GM13977 (cell line): ENCODE measurements at places on chromosomes 7 and 10.

GRCh38 chr7:80275192-80275605, 140.6 kb downstream of the GNAI1 start:
- DNase-seq: no peak

DNA sequence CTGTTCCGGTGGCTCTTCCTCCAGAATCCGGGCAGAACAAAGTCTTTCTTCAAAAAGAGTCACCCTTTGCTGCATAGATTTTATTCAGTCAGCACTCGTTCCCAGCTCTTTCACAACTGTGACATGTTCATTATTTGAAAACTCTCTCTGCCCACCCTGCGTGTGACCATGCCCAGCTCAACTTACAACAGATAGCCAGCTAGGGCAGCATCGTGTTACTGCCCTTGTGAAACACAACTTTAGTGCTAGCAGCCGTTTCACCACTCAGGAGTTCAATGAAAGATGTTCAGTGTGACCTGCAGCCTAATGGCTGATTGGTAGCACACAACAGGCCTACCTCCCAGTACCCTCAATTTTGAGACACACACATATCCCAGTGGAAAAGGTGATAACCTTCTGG, 57.9 kb downstream of the ZNF438 start:
- no peak for DNase-seq

- DNase-seq: no peak
Measured at GRCh38 chr10:75565286-75566251, 134.1 kb downstream of the LRMDA start.

- no peak for DNase-seq
Measured at GRCh38 chr10:6953271-6953801, 373.3 kb upstream of the PRKCQ start.

- DNase-seq: no peak
Measured at GRCh38 chr10:9828110-9828509, 1189.6 kb upstream of the CELF2 start.

DNA sequence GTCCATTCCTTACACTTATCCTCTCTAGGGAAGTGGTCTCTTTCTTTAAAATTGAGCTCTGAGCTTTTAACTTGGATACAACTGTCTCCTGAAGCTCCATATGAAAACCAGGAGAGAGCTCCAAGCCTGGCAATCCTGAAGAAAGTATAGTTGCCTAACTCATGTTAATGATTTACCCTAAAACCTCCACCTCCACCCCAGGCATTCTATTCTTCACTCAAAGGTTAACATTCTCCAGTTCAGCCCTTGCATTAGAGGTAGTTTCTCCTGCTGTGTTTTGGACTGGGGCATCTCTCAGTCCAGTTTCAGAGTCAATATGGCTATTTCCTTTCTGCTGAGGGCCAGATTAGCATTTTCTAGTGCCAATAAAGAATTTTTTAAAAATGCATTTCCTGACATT, 195.5 kb downstream of the SLC25A13 start:
- no peak for DNase-seq

GRCh38 chr7:55644567-55644966, 72.3 kb upstream of the VOPP1 start:
- no peak for DNase-seq

DNA sequence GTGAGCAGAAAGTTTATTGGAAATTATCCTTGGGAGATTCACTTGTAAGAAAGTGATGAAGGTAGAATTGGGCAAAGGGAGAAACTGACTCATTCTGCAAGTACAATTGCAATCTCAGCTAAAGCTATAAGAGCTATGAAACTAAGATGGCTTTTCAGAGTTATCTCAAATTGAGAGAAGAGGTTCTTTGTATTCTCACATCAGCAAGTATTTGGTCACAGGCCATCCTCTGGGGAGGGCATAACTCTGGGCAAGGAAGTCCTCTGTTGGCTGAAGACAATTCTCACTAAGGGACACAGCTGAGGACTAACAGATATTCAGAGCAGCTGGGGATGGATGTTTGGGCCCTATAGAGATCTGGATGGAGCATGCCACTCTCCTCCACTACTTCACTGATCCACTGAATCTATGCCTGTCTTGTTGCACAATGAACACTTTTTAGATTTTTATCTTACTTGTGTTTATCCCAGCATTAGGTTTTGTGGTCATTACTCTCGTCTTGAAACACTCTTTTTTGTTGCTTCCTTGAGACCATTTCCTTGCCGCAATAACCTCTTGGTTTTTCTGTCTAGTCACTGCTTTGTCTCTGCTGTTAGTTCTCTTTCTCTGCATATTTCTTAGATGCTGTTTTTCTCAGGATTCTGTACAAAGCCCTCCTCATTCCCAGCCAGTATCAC, 115.1 kb downstream of the GNAI1 start:
- no peak for DNase-seq

GRCh38 chr10:128825626-128826025, 641.4 kb upstream of the MGMT start:
- DNase-seq: no peak

- no peak for DNase-seq
Measured at GRCh38 chr7:66627151-66627681, 1.5 kb upstream of the KCTD7 start.

GRCh38 chr10:48461623-48462481, 143.0 kb downstream of the ARHGAP22 start:
- DNase-seq: no peak

GRCh38 chr7:100488333-100489095, 4.8 kb downstream of the NYAP1 start:
- DNase-seq: peak; percentile 14

GRCh38 chr10:20300735-20301134, 484.5 kb downstream of the PLXDC2 start:
- DNase-seq: no peak

DNA sequence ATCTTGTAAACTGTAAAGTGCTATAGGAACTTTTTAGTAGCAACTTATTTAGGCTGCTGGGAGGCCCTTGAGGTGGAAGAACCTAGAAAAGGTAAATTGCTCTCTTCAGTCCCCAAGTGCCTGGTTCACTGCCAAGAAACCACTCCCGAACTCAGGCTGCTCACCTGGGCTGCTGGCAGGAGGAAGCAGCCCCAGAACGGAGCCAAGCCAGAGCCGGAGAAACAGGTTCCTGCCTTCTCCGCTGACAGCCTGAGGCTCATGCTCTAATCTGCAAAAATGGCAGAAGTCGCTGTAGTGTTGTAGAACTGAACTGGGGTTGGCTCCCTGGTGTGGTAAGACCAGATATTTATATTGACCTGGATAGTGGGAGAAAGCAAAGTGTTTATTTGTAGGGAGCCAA, 136.0 kb downstream of the CUL2 start:
- no peak for DNase-seq

- no peak for DNase-seq
Measured at GRCh38 chr10:63832686-63833085, 311.5 kb downstream of the REEP3 start.

GRCh38 chr10:43057831-43058340, 19.0 kb upstream of the RET start:
- DNase-seq: no peak

DNA sequence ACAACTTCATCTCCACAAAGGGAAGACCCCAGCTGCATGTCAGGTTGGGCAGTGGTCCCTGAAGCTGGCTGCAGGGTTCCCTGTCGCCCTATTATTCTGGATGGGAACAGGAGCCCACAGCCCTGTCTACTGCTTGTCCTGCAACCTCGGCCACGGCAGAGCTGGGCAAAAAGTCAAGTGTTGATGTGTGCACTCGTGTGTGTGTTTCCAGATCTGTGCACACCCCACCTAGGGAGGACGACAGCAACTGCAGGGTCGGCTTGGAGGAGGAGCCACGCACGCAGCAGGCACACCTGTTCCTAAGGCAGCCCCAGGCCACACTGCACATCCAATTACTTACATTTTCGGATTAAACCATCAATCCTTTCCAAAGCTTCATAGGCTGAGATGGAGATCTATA, 23.6 kb downstream of the PITRM1 start:
- DNase-seq: no peak

GRCh38 chr7:111266613-111267012, 175.7 kb downstream of the LRRN3 start:
- no peak for DNase-seq

GRCh38 chr7:155198901-155199845, 98.5 kb upstream of the INSIG1 start:
- DNase-seq: peak; percentile 68

DNA sequence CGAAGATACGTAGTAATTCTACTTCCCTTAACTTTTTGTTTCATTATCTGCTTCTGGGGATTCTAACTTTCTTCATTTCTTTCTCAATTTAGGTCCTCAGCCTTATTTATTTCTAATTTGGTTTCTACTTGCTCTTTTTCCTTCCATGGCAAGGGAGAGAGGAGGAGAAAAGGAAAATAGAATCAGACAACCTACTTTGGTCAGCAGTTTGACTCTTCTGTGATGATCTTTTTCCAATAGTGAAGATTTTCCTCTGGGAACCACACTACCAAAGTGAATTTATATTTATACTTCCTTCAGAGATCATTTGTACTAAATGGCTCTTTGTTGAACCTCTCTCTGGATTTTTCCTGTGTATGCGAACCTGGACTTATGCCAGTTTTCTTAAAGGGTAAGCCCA, 90.2 kb downstream of the TMEM26 start:
- no peak for DNase-seq

GRCh38 chr10:79243181-79244067, 103.8 kb upstream of the PPIF start:
- peak; percentile 85 for DNase-seq

GRCh38 chr10:3239920-3240894, 67.6 kb upstream of the PITRM1 start:
- DNase-seq: no peak

DNA sequence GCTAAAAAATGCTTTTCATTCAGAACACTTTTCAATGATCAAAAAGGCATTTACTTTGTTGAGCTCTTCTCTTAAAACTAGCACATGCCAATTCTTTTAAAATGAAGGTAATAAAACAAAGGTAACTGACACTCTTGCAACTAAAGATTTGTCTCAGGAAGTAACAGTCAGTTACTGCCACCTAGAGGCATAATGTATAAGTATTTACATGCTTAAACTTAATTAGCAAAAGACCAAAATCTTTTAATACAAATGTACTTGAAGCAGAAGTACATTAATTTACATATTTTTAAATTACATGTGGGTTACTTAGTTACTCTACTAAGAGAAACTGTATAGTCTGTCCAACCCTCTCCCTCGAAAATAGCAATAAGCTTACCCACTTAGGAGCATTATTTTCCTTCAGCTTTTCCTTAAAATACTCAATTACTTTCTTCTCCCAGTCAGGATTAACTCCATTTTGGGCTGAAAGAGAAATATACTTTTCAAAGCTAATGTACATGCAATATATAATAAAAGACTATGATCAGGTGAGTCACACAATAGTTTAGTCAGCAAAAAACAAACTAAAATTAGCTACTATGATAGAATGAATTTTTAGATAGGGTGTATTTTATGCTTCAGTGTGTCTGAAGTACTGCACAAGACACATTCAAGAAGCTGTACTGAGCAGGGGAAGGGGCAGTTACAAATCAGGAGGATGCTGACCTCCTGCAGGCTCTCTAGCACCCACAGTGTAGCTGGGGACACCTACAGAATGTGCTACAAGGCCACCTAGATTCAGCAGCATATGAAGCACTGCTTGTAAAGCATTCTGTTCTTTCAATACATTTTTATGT, 13.0 kb downstream of the MCMBP start:
- peak; percentile 39 for DNase-seq

- DNase-seq: no peak
Measured at GRCh38 chr10:124906551-124907001, 35.3 kb upstream of the ZRANB1 start.

- DNase-seq: no peak
Measured at GRCh38 chr10:21771219-21771618, 232.3 kb downstream of the DNAJC1 start.

DNA sequence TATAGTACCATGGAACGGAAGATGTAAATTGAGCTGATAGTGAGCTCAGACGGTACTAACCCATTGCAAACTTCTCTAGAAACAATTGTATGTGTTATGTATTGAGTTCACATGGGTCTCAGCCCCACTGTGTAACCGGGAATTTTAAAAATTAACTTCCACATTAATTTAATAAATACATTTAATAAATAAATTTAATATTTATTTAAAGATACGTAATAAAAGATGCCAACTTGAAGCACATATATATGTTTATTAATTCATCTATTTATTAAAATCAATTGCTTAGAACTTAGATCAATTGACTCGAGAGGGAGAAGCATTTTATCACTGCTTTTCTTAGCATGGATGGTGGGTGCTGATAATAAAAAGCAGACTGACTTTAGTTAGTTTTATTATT, 170.1 kb upstream of the NPVF start:
- DNase-seq: no peak

- no peak for DNase-seq
Measured at GRCh38 chr10:9443758-9444157, 1389.3 kb downstream of the GATA3 start.

GRCh38 chr10:67861750-67862432, 22.6 kb upstream of the SIRT1 start:
- no peak for DNase-seq

DNA sequence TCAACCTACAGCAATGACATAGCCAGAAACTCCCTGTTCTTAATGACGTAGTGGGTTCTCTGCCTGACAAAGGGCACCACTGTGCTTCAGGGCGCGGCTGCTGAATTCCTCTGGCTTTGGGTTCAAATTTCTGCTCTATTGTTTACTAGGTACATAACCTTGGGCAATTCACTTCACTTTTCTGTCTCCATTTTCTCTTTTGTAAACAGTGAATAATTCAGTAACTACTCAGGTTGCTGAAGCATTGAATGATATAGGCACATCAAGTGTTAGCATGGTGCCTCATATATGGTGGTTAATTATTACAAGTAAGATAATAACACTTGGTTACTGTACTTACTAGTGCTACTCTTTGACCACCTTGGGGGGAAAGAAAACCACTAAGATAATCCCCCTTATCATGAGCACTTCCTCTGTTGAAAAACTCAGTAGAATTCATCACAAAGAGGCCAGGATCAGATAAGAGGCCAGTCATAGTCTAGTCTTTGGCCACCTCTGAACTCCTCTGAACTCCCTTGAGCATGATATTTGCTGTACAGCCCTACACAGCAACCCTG, 92.0 kb upstream of the AHR start:
- DNase-seq: no peak

DNA sequence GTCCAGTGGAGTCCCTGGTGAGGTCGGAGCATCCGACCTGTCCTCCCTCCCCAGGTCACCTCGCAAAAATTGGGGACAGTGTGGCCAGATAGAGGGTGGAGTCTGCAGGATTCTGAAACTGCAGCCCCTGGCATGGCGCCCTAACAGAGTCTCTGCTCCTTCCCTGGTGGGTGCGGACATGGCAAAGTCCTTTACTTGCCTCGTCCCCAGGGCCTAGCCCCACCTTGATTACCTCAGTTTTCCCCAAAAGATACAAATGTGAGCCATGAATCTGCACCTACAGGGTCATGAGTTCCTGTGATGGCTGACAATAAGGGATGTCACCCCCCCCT, 47.7 kb downstream of the NPVF start:
- no peak for DNase-seq

DNA sequence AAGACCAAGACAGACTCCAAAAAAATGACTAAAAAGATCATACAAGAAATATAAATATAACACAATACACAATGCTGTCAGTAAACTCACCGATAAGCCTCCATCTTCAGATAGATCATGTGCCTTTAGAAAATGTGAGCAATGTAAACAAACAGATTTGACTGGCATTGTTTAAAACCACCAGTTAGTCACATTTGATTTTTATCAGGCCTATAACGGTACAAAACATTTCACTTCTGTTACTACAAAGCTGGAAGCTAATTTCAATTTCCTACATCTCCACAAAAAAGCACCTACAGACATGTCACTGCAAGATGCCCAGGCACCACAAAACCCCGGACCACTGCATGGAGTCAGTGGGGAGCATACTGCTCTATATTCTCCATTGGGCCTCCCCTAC, 18.9 kb downstream of the SGMS1 start:
- DNase-seq: no peak
